ENCODE measurements at places on chromosomes 16 and 17. TPM values are rescaled to one million over a fixed set of nuclear protein-coding genes. Genes with fewer than 3 reads are reported as not detected.
A peak's percentile ranks its signal among the peaks of the same experiment; 100 is the strongest.

DNA sequence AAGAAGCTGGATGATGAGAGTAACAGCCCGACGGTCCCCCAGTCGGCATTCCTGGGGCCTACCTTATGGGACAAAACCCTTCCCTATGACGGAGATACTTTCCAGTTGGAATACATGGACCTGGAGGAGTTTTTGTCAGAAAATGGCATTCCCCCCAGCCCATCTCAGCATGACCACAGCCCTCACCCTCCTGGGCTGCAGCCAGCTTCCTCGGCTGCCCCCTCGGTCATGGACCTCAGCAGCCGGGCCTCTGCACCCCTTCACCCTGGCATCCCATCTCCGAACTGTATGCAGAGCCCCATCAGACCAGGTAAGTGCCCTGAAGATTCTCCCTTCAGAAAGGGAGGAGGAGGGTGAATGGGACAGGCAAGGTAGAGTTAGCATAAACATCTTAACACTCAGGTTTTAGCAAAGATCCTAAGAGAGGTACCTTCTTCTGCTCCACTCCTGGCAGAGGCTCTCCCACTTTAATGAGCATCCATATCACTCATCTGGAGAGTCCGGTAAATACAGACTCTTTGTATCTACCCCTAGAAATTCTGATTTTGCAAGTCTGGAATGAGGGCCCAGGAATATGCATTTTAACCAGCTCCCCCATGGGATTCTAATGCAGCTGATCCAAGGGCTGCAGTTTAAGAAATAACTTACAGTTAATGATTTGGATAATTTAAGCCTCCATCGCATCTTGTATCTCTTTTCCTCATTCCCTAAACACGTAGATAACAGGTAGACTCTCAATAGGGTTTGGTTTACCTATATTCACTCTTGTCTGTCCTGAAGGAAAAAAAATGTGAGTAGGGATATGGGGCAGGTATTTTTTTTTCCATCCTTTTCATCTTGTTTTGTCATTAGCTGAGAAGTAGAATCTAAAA, 3.3 kb downstream of the HLF start:
- DNase-seq: no peak

DNA sequence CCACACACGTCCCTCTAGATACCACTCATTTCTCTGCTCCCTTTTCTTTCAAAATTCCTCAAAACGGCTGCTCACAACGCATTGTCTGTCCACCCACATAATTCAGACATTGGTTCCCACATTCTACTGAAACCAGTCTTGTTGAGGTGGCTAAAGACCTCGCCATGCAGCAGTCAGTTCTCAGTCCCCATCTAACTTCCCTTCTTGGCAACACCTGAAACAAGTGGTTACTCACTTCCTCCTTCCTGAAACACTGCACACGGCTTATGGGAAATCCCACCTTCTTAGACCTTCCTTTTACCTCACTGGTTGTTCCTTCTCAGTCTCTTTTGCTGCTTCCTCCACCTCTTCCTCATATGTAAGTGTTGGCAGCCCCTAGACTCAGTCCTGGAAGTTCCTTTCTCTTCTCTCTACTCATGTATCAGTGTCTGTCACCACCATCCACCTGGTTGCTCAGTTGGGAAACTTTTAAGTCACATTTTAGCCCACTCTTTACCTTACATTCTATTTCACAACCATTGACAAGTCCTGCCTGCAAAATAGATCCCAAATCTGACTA, 277.1 kb downstream of the CEP112 start:
- DNase-seq: no peak

DNA sequence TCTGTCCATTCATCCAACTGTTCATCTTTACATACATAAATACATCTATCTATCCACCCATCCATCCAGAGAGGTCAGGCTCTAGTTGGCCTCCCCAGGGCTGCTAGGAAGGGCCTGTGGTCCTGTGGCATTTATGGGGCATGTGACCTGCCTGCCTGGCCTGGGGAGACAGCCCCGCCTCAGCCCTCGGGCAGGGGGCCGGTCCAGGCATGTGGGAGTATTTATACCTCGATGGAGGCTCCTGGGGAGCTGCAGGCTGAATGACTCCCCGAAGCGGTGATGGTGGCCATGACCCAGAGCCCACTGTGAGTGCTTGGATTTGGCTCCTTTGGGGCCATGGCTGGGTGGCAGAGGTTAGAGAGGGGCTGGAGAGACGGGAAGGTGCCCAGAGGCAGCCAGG, 7.3 kb downstream of the FOXN1 start:
- DNase-seq: no peak

DNA sequence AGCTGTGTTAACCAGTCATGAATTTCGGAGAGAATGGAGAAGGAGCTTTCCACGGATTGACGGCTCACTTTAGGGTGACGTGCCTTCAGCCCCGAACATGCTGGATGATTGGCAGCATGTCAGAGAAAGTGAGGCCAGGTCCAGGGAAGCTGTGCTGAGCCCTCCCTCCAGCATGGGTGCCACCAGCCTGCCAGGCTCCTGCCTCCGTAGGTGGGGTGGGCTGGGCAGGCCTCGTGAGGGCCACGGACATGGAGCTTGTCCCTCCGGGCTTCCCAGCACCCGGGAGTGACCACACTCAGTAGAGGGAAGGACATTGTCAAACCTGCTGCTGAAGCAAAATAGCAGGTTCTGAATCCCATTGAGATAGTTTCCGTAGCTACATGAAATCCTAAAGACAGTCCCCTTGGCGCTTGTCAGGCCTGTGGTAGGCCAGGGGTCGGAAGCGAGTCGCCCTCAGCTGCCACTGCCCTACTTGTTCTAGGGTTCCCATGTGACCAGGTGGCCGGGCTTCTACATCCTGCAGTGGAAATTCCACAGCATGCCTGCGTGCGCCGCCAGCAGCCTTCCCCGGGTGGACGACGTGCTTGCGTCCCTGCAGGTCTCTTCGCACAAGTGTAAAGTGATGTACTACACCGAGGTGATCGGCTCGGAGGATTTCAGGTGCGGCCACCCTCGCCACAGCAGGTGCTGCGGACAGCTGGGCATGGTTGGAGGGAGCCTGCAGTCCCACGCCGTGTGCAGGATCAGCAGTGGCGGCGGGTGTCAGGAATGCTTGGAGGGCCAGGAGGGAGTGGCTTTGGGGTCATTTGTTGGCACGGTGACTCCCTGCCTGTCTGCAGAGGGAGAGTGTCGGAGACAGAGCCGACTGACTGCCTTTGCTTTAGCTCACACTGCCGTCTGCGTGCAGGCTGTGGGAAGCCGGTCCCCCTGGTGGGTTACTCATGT, 72.3 kb downstream of the SEC14L1 start:
- peak; percentile 45 for DNase-seq

DNA sequence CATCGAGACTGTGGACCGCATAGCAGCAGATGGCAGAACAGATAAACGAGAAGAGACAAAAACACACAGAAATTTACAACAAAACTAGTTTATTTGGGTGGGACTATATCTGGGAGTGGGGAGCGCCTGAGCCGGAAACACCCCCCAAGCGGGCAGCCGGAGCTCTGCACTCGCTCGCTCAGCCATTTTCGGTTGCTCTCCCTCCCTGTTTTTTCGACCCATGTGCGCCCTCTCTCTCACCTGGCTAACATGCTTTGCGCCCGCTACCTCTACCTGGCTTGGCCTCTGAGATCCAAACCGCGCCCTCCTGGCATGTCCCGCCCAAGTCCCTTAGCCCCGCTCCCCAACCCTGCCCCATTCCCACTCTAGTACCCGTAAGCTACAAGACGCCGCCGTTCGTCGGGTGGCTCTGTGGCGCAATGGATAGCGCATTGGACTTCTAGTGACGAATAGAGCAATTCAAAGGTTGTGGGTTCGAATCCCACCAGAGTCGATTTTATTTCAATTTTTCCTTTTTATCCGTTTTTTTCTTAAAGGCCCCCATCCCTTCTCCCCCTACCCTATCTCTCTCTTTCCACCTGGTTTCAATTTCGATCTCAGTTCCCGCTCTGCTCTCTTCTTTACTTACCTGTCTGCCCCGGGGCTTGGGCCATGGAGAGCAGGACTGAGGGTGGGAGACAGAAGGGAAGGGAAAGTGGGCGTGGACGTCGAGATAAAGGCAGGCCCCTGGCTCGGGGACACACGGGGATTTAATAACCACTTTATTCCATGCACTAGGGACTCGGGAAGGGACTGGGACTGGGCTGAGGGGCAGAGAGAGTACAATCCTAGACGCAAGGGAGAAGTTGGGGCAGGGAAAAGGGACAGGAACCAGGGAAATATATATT, 2.4 kb upstream of the ALOXE3 start:
- DNase-seq: no peak

Gene ADAMTS18
- total RNA-seq: not detected

Gene EVPL
- 0.52 TPM for total RNA-seq

Gene ADAM11
- total RNA-seq: 61.0 TPM

Data from dorsolateral prefrontal cortex (tissue), 122 donors.